Dermis blood vessel endothelial cell (primary cell): ENCODE measurements at places on chromosomes 16 and 17. TPM values are rescaled to one million over a fixed set of nuclear protein-coding genes. Genes with fewer than 3 reads are reported as not detected.

DNA sequence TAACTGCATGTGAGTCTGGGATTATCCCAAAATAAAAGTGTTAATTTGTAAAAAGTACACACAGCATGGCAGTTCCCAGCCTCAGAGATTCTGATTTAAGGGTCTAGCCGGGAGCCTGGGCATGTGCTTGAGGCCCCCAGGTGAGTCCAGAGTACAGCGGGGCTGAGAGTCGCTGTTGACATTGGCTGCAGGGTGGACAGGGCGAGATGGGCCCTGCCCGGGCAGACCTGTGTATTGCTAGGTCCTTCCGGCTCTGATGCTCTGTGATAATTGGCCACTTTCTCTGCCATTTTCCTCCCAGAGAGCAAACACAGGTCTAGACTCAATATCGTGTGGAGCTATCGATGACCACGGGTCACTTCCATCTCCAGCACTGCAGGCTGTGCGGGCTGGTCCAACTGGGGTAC is 73.6 kb downstream of the ABCC6 start:
- DNase-seq = no peak

DNA sequence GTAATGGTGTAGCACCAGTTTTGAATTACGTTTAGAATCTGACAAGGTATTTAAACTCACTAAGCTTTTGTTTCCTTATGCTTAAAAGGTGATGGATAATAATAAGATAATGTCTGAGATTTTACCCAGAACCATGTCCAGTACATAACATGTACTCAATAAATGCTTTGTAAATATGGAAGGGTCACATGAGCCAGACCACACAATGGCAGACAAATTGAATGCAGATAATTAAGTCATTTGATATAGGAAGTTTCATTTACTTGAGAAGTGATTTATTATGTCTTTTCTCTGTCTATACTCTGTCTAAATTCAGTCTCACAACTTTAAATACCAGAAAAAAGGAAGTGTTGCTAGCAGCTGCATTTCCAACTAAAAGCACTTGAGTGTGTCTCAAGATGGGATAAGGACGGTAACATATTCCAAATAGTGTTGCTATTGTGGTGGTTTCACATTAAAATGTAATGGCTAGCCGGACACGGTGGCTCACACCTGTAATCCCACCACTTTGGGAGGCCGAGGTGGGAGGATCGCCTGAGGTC is 52.5 kb upstream of the DHX40 start:
- no peak for DNase-seq

Gene ANKRD13B
- total RNA-seq = 7.7 and 13.9 TPM in 2 replicates

- DNase-seq = no peak
Measured at GRCh38 chr16:19916064-19916463, 31.4 kb upstream of the GPRC5B start.

- DNase-seq = no peak
Measured at GRCh38 chr17:59424331-59424730, 92.9 kb downstream of the YPEL2 start.

Gene EIF5A
- 416 and 525 TPM in 2 replicates for total RNA-seq

Gene ABCA10
- 0.51 and 0.88 TPM in 2 replicates for total RNA-seq

DNA sequence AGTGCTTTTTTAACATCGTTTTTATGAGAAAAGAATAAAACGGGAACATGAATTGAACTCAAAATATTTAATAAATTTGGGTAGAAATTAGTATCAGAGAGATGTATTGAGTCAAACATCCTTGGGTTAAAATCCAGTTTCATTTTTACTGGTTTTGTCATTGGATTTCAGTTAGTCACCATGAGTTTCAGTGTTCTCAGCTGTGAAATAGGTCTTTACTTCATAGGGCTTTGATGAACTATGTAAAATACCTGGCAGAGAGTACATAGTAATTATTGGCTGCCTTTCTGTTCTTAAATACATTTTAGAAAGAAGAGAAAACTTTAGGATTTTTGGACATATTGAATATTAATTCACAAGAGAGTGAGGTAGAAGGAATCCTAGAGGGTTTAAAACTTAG is 105.8 kb downstream of the TANC2 start:
- no peak for DNase-seq

Gene KRTAP1-1
- not detected in 2 replicates for total RNA-seq

- no peak for DNase-seq
Measured at GRCh38 chr17:66630828-66631472, 204.0 kb upstream of the CACNG5 start.

GRCh38 chr16:65989861-65990604 is 376.5 kb upstream of the CDH5 start:
- DNase-seq = no peak

GRCh38 chr16:84726669-84727467 is 27.1 kb downstream of the USP10 start:
- DNase-seq = no peak

Gene UMOD
- not detected in 2 replicates for total RNA-seq

Gene SLC35G6
- total RNA-seq = not detected in 2 replicates

DNA sequence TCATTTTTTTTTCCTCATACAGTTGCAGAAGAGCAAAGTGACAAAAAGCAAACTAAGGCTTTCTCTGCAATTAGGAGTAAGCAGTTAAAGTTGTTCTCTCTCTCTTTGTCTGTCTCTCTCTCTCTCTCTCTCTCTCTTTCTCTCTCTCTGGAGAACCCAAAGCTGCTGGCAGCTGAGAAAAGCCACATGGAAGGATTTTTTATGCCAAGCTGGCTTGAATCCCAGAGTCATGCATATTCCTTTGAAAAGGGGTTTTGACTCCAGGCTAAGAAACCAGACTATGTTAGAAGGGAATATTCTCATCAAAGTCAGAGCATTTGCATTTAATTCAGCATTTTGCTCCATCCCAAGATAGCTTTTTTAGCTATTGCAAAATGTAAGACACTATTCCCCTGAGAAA is 1114.2 kb upstream of the GOT2 start:
- DNase-seq = no peak

Gene CTDNEP1
- 25.2 and 56.5 TPM in 2 replicates for total RNA-seq

Gene ZKSCAN2
- total RNA-seq = 3.7 and 4.8 TPM in 2 replicates

GRCh38 chr16:82045465-82045864 is 10.4 kb downstream of the HSD17B2 start:
- no peak for DNase-seq

Gene ATP2C2
- total RNA-seq = not detected in 2 replicates

DNA sequence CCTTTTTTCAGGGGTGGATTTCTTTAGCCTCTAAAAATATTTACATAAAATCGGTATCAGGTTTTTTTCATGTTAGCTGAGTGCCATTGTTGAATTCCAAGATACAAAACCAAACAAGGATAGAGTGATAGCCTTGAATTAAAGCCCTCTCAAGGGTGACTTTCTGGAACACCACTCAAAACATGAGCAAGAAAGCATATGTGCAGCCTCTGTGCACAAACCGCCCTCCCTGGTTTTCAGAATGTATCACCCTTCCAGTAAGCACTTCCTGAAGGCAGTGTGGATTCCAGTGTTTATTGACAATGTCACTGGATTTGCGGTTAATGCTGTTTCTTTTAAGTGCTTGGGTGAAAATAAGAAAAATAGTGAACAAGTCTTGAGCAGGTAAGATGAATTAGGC is 597.7 kb downstream of the TMEM114 start:
- DNase-seq = no peak

DNA sequence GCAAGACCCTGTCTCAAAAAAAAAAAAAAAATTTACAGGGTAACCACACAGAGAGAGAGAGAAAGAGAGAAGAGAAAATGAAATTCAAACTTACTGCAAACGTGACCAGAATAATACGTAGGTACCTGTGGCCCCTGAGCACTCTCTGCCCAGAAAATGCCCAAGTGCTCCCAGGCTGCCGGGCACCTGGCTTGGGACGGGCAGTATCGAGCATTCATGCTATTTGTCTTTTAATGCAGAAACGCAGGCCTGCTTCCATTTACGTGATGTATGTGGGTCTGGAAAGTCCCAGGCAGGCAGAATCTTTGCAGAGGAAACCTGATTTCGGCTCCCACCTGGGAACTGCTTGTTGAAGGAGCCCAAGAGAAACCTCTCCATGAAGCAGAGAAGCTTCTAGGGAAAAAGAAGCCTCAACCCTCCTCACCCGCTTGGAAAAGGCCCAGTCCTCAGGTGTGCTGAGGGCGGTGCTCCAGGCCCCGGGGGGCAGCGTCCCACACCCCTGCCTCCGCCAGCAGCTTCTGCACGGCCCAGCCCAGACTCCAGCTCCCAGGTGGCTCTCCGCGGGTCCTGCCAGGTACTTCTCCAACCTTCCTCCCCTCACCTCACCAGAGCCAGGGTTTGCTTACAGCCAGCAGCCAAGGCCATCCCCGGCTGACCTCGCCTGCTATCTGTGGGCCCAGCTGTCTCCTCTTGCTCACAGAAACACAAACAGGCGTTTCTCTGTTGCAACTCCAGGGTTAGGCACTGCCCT is 14.0 kb downstream of the RPH3AL start:
- peak; percentile 27 for DNase-seq

GRCh38 chr17:82703036-82703745 is 4.7 kb upstream of the RAB40B start:
- no peak for DNase-seq

Gene DHRS11
- 9.2 and 12.1 TPM in 2 replicates for total RNA-seq

- no peak for DNase-seq
Measured at GRCh38 chr16:16041196-16041892, 91.9 kb downstream of the ABCC1 start.

GRCh38 chr16:68351463-68351862 is 40.6 kb downstream of the PRMT7 start:
- DNase-seq = no peak

DNA sequence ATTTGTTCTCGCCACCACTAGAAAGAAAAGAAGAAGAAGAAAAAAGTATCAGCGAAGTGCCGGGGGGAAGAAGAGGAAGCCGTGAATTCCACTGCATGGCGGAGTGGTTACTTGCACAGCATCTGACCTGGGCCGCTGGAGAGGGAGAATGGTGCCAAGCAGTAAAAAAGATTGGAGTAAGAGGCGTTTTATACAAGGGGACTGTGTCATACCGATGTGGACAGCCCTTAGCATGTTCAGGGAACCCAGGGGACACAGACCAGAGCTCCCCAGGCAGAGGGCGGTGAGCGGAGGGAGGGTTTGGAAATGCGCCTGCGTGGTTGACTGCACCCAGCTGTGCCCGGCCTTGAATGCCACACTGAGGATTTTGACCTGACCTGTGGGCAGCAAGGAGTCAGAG is 52.8 kb downstream of the PLXDC1 start:
- no peak for DNase-seq

Gene CHST4
- not detected in 2 replicates for total RNA-seq

- no peak for DNase-seq
Measured at GRCh38 chr17:3026856-3027751, 36.3 kb downstream of the OR1D5 start.

DNA sequence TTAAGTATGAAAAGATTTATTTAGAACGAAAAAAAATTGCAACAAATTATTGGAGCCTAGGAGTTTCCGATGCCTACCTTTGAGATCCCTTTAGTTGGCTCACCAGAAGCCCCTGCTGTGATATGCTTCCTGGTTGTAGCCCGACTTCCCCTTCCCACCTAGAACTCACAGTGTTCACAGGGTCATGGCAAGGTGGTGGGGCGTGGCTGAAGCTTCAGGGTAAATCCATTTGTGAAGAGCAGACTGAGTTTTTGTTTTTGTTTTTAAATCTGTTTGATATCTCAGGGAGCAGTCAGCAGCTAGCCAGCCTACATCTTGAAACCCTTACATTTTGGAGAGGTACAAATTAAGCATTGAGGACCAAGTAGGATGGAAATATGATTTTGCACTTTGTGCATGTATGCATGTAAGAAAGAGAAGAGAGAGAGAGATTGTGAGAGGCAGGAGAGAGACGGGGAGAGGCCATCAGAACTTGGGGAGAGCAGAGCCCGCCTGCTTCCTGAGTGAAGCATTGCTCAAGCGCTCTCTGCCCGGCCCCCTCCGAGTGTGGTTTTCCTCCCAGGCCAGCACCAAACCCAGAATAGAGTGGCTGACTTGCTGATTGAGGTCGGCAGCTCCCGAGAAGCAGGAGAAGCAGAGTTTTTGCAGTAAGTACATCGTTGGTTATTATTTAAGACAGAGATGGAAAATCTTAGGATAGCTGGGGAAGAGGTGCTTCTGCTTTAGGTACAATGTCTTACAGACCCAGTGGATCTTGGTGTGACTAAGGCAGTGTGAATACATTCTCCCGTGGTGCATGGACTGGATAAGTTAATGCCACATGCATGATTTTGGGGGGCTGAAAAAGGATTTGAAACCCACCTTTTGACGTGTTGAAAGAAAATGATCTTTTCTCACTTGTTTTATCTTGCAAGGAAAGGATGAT is 64.2 kb downstream of the SPECC1 start:
- DNase-seq = no peak

GRCh38 chr17:32452281-32452680 is 8.0 kb downstream of the PSMD11 start:
- no peak for DNase-seq

Gene TVP23A
- total RNA-seq = not detected in 2 replicates

DNA sequence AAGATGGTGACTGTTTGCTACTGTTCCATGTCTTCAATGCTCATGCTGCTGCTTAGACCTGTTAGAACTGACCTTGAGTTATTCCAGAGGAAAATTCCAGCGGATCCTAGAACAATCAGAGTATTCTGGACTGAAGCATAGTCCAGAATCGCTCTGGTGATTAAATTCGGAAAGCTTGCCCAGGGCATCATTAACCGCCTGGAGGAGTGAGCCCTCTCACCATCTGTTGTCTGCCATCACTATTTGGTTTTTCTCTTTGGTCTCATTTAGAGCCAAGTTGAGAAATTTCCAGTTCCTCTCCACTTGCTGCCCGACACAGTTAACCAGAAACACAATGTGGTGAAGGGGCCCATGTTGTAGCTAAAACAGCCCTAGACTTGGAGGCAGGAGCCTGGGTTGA is 104.1 kb downstream of the BMERB1 start:
- DNase-seq = no peak

Gene CRYM
- not detected in 2 replicates for total RNA-seq

DNA sequence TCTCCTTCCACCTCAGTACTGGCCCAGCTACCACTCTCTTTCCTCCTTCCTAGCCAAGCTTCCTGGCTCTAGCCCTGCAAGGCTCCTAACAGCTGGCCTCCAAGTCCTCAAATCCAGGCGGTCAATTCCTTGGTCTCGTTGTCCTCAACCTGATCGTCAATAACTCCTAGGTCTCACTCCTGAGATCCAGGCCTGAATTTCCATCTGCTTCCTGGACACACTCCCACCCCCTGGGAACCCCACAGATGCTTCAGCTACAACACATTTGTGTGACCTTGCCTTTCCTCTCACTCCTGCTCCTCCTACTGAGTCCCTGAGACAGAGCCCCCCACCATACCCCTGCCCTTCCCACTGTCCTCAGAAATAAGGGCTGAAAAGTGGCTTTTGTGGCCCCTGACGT is 2.3 kb downstream of the ENKD1 start:
- DNase-seq = no peak

Gene UBALD1
- total RNA-seq = 5.9 and 13.4 TPM in 2 replicates

DNA sequence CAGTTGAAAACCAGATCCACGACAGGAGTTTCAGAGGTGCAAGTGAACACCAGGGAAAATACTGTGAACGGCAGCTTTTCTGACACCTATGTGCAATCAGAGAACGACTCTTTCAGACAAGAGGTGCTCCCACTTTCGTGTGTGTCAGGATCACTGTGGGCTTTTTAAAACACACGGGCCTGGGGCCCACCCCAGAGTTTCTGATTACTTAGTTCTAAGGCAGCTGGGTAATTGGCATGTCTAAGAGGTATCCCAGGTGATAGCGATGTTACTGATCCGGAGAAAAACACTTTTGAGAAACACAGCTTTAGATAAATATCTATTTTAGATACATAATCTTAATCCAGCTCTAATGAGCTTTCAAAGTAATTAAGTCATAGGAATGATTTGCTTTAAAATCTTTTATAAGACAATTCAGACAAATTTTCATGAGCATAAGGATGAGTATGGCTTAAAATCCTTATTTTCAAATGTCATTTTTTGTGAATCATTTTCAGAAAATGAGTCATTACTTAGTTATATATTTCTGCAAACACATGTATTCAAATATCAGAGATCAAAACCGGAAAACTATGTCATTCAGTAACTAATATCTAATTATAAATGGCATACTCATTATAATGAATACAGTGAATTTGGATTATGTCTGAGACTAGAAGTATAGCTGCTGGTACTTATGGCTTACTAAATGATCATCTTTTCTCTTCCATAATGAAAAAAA is 217.9 kb upstream of the PSMD7 start:
- DNase-seq = no peak
